ENCODE measurements at places on chromosomes 7 and 10. TPM values are rescaled to one million over a fixed set of nuclear protein-coding genes. Genes with fewer than 3 reads are reported as not detected.

Gene CCL24
- not detected for polyA plus RNA-seq

Gene PNLIPRP2
- not detected for polyA plus RNA-seq

Gene HYCC1
- 25.9 TPM for polyA plus RNA-seq

Gene GTPBP4
- polyA plus RNA-seq = 61.6 TPM

Gene FKBP9
- 153 TPM for polyA plus RNA-seq

Gene FBXO24
- polyA plus RNA-seq = 1.0 TPM

Gene SRRM3
- 0.83 TPM for polyA plus RNA-seq

Gene ELN
- polyA plus RNA-seq = 152 TPM

Gene PRKAR1B
- polyA plus RNA-seq = 34.7 TPM

DNA sequence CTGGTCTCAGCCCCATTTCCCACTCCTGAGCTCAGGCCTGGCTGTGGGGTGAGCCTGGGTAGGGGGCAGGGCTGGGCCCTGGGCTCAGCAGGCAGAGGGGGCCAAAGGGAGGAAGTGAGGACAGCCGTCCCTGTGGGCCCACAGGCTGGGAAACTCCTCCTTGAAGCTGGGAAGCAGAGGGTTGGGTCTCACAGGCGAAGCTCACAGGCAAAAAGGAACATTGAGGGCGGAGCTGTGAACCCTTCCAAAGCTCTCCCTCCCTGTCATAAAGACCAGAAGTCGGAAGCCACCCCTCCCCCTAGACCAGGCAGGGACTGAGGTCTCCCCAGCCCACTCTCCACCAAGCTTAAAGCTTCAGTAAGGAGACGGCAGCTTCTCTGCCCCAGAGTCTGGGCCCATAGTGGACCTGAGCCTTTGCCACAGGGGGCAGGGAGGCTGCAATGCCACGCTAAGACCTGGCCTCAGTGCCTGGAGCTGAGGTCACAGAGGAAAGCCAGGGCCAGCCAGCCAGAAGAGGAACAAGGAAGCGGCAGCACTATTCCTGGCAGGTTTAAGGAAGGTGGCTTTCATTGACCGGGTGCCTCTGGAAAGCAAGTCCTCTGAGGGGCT is 1.0 kb upstream of the KCP start:
- DNase-seq = no peak

DNA sequence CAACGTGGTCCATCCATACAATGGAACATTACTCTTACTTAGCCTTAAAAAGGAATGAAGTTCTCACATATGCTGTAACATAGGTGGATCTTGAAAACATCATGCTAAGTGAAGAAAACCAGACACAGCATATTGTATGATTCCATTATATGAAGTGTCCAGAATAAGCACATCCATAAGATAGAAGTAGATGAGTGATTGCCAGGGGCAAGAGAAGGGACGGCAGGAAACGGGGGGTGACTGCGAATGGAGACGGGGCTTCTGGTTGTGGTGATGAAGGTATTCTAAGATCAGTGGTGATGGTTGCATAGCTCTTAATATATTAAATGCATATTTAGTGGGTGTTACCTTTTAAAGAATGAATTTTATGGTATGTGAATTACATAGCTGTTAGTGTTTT is 29.8 kb downstream of the UBE3C start:
- DNase-seq = no peak

- DNase-seq = no peak
Measured at GRCh38 chr7:17279061-17279460, 19.4 kb upstream of the AHR start.

- no peak for DNase-seq
Measured at GRCh38 chr10:113452146-113452845, 100.6 kb upstream of the HABP2 start.

- no peak for DNase-seq
Measured at GRCh38 chr10:120530699-120531098, 73.7 kb downstream of the PLPP4 start.

DNA sequence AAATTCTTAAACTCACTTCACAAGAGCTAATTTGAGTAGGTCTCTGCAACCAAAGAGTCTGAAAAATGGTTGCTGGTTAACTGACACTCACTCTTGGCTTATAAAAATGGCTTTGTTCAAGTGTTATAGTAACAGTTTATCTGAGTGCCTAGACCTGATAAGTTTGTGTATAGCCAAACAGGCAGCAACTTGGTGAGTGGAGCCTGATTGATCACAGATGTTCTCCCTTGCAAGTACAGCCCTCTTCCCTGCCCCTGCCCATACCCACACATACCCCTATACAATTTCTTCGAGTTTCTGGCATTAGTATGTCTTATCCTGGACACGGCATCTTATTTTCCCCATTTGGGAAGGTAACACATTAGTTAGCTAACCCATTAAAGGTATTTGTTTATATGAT is 149.5 kb downstream of the SLC16A9 start:
- no peak for DNase-seq

DNA sequence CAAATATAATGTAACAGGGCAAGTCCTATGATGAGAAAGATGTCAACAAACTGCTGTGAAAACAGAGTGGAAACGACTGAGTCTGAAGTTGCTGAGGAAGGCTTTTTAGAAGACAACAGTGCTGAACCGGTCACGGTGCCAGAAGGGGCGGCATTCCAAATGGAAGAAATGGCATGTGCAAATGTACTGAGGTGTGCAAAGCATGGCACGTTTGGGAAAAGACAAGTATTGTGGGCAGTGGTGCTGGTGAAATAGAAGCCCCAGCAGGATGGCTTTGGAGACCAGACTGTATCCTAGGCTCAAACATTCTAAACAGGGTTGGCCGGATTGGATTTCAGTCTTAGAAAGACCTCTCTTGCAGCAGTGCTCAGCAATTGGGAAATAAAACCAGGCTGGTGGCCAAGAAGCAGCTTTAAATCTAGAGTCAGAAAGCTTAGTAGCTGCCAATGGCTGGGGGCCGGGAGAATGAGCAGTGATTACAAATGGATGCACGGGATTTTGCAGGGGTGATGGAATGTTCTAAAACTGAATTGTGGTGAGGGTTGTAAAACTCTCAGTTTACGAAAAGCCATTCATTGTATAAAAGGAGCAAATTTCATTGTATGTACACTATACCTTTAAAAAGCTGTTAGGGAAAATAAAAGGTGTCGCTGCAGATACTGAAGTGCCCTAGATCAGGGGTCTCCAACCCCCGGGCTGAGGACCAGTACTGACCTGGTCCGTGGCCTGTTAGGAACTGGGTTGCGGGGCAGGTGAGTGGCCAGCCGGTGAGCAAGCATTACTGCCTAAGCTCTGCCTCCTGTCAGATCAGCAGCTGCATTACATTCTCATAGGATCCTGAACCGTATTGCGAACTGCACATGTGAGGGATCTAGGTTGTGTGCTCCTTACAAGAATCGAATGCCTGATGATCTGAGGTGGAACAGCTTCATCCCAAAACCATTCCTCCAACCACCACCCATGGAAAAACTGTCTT is 141.6 kb downstream of the HIBADH start:
- DNase-seq = no peak

GRCh38 chr10:128149267-128150014 is 23.2 kb upstream of the MKI67 start:
- no peak for DNase-seq

- DNase-seq = no peak
Measured at GRCh38 chr10:116870949-116871348, 21.6 kb downstream of the ENO4 start.

DNA sequence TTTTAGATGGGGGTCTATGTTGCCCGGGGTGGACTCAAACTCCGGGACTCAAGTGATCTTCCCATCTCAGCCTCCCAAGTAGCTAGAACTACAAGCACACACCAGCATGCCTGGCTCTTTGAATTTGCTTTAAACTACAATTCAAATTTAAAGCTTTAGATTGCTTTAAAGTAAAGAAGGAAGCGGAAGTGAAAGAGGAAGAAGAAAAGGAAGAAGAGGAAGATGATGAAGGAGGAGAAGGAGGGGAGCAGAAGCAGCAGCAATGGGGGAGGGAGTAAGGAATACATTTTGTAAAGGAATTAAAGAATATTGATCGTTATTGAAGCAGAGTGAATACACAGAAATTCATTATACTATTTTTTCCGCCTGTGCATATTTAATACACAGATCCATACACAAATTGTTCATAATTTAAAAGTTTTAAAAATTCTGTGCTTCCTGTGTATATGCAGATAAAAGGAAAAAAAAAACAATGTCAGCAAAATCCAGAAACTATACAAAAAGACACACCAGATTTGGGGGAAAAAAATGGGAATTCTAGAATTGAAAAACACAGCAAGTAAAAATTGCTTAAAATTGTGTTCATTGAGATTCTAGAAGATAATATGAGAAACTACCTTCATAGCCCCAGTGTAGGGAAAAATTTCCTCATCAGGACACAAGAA is 60.8 kb upstream of the KCNMA1 start:
- no peak for DNase-seq

GRCh38 chr7:132939495-132939894 is 142.4 kb downstream of the CHCHD3 start:
- DNase-seq = no peak

DNA sequence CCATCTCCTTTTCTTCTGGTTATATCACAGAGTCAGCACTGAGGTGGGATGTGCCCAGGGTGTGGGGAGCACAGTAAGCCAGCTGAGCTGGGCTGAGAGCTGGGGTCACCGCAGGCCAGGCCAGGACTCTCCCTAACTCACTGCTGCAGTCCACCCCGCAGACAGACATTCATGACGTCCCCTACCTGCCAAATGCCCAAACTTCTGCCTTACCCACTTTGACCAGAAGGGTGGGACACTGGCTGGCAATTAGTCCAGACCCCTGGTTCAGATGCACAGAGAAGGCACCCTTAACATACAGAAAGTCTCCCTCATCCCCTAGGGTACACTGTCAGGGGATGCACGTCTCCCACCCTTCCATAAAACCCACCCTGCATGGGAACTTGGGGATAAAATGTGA is 2.1 kb downstream of the DRGX start:
- DNase-seq = no peak

- DNase-seq = no peak
Measured at GRCh38 chr10:68900427-68901104, 549 bp upstream of the DDX50 start.

DNA sequence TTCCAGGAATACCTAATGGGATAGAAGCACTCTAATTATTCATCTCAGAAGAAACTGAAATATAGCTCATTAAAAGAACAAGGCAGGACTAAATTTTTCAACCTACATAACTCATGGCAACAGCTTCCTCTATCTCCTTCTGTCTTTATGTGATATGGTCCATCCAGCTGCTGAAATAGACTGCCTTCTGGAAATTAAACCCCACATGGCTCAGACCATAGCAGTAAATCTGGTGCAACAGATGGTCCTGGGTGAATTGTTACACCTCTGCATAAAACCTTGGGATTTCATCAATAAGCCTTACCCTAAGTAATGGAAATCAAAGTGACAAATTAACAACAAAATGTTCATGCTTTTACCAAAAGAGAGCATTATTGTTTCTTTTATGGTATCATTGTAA is 205.6 kb upstream of the CSTF2T start:
- no peak for DNase-seq

DNA sequence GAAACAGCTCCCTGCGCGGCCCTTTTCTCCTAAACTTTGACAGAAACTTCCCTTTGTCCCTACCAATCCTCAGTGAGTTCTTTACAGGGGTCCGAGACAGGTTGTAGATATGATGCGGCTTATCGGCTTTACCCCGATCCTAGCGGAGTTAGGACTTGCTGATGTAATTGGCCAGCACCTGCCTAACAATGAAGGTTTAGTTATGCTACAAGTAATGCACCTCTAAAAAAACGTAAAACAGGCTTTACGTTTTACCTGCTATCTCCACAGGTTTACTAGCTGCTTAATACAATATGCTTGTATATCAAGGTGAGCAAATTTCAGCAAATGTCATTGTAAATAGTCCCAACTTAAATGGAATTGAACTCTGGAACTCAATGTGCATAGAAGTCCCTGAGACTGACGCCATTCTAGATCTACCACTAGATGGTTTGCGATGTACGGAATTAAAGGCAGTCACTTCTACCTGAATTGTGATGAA is 697 bp upstream of the SNX13 start:
- DNase-seq = peak; percentile 26

GRCh38 chr7:106047818-106048705 is 64.0 kb downstream of the SYPL1 start:
- DNase-seq = no peak

DNA sequence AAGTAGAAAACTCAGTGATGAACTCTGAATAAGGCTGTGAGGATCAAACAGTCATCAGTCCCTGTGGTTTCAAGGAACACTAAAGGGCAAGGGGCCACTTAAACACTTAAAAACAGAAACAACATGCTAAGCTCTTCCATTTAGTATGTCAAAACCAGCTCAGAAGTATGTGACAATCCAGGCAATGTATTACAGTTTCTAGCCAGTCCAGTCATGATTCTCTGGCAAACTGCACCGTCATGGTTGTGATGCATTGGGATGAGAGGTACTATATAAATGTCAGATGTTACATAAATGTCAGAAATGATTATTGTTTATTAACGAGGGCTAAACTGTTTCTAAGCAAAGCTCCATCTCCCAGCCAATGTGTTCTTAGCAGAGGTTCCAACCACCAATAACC is 4.7 kb upstream of the CREB5 start:
- DNase-seq = no peak

GRCh38 chr10:110392868-110393740 is 88.4 kb upstream of the SMNDC1 start:
- DNase-seq = no peak

DNA sequence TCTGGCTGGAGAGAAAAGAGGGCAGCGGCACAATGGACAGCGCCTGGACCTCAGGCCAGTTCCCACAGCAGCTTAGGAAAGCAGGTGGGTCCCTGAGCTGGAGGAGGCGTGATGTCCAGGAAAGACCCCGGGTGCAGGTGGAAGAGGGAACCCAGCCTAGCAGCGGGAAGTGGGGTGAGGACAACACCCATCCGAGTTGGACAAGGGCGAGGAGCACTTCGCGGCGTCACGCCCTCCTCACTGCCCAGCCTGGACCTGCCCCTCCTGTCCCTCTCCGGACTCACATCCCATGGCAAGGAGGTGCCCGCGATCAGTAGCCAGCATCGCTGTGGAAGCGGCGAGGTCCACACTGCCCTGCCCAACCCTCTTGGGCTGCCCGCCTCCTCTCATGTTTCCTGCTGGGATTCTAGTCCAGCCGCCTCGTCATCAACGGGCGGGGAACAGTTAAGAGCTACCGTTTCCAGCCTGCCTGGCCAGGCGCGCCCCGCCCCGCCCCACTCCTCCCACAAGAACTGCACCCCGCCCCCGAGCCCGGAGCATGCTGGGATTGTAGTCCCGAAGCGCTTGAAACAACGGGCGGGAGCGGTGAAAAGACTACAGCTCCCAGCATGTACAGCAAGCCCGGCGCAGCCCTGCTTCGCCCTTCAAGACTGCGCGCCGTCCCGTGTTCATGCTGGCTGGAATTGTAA is 930.6 kb upstream of the ZNF722 start:
- no peak for DNase-seq

- no peak for DNase-seq
Measured at GRCh38 chr7:110974441-110974840, 116.5 kb upstream of the LRRN3 start.

- no peak for DNase-seq
Measured at GRCh38 chr7:80819503-80819902, 99.3 kb downstream of the SEMA3C start.

DNA sequence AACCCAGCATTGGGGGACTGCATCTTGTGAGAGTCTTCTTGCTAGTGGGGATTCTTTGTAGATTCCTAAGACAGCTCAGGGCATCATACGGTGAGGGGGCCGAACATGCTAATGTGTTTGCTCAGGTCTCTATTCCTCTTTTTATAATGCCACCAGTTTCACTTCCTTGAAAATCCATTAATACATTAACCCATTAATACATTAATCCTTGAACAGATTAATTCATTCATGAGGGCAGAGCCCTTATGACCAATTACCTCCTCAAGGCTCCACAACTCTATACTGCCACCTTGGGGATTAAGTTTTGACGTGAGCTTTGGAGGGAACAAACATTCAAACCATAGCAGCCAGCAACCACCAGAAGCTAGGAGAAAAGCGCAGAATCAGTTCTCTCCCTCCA is 67.2 kb upstream of the POT1 start:
- no peak for DNase-seq

Data from right renal pelvis (tissue), 4 donors.